Stimulated activated CD8-positive, alpha-beta memory T cell treated with anti-CD3 and anti-CD28 coated beads, Interleukin-7, amount 100 ng/mL, for 24 hours (primary cell): ENCODE measurements at places on chromosomes 2 and 18.

- DNase-seq: no peak
These were observed 142.9 kb downstream of the ASB1 start for GRCh38 chr2:238569507-238570195.

- DNase-seq: no peak
These were observed 103.7 kb downstream of the CCDC85A start for GRCh38 chr2:56287508-56287907.

- no peak for DNase-seq
These were observed 37.8 kb upstream of the CCDC195 start for GRCh38 chr2:224753743-224754540.

DNA sequence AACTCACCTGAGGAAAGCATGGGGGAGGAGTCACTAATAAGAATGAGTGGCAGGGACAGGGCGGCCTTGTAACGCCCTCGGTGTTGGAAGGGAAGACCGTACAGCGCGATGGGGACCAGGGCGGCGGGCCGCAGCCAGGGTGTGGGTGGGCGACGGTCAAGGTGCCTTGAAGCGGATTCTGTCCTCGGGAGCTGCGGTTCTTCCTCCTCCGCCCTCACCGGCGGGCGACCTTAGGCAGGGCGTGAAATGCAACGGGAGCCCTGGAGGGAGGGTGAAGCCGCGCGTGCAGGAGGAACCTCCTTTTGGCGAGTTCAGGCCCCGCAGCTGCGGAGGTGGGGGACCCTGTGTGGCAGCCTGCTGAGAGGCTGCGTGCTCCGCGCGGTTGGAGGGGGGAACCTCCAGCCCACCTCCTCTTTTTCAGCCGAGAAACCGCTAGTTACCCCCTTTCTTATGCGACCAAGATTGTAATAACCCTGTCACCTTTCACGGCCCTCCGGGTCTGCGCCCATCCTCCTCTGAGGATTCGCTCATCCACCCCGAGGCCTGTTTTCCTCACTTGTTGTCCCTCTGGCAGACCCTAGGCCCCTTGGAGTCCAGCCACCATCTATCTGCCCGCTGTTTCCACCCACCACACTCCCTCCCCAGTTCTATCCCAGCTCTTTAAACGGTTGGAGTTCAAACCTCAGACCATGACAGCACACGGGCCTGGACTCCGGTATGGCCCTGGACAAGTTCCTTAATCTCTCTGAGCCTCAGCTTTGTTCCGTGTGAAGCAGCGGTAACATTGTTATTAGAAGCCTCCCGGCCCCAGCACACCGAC, 823 bp upstream of the RNU2-63P start:
- DNase-seq: no peak

GRCh38 chr2:157782057-157782845, 93.9 kb downstream of the ACVR1 start:
- no peak for DNase-seq

- DNase-seq: no peak
These were observed 104.7 kb downstream of the TSN start for GRCh38 chr2:121860033-121860757.

DNA sequence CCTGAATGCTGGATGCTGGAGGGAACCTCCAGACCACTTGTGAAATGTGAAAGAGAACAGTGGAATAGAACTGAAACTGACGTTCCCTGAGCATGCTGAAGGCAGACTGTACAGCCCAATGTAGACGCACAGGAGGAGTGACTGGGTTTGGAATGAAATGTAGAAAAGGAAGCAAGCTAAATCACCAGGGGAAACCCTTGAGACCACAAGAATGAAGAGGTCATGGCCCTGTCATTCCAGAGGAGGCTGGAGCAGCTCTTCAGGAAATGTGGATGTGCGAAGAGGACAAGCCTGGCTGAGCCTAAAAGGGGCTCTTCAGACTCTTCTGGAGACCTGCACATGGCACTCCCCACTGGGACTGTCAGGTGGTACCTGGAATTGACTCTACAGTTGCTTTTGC, 118.5 kb upstream of the ALPP start:
- no peak for DNase-seq

DNA sequence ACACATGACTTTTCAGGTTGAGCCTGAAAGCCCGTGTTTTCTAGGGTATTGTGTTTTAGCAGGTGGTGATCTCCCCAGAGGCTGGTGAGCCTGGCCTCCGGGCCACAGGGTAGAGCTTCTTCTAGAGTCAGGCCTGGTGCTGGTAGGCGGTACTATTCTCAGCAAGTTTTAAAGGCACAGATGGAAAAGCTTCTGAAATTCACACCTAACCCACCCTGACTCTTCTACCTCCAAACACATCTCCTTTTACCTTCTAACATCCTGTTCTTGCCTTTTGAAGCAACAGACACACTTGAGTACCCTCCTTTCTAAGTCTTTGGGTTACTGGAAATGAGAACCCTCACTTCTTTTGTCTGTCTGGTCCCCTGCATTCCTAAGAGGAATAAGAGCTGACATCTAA, 191.1 kb downstream of the SETBP1 start:
- no peak for DNase-seq

DNA sequence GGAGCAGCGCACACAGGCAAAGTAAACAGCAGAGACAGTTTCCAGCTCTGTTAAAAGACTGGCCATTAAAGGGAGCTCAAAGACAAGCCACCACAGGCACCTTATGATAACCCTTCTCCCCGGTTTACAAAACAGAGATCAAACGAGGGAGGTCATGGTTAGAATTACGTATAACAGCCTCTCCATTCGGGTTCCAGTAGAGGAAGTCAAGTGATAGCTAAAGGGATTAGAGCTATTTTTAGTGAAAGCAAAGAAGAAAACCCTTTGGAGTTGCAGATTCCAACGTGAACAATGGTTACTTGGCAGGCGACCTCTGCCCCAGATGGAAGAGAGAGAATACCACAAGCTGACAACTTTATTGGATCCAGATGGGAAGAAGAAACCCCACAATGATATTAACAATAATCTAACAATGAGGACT, 31.2 kb upstream of the EDAR start:
- DNase-seq: no peak

DNA sequence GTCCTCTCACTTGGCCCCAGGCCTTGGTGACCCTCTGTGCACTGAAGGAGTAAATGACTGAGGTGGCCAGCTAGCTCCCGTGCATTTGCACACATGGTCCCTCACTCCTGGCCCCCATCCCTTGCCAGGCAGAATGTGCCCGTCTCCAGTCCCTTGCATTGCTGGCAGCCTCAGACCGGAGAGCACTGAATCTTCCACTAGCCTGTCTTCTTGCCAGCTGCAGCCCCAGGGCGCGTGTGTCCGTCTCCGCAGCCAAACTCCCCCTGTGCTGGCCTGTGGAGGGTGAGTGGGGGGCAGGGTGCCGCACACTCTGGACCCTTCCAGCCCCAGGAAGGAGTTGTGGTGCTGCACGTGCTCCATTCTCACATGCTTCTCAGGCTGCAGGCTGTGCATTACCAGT, 35.9 kb downstream of the INPP4A start:
- DNase-seq: no peak

- DNase-seq: no peak
These were observed 317.7 kb downstream of the RDH14 start for GRCh38 chr2:18242716-18243115.

DNA sequence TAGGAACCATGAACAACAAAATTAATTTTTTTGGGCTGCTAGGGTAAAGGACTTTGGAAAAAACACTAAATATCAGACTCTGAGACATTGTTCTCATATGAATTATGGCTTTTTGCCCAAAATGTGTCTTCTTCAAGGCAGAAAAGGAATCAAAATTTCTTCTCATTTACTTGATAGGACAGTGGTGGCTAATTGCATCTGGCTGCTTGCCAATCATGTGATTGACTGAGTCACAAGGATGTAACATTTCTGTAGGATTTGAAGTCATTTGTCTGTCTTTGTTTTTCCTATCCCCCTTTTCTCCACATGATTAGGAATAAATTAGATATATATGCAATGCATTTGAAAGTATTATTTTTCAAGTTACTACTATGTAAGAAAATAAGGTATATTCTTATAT, 130.2 kb downstream of the SLC4A10 start:
- no peak for DNase-seq

GRCh38 chr2:219158586-219158985, 2.0 kb downstream of the NHEJ1 start:
- DNase-seq: no peak

DNA sequence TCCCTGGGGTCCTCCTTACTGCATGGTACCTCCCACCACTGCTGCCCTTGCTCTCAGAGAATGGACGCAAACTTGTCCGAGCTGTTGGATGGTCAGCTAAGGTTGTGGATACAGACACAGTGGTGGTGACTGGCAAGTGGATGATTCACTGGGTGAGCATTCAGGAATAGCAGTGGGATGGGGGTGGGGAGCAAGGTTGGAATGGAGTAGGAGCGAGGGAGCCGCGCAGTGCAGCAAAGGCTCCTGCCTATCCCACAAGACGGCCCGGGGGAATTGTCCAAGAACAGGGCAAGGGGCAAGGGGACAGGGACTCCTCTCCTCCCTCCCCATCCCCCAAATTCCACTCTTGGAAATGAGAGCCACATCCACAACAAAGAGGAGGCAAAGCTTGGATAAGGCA, 102.2 kb downstream of the PIEZO2 start:
- DNase-seq: no peak

DNA sequence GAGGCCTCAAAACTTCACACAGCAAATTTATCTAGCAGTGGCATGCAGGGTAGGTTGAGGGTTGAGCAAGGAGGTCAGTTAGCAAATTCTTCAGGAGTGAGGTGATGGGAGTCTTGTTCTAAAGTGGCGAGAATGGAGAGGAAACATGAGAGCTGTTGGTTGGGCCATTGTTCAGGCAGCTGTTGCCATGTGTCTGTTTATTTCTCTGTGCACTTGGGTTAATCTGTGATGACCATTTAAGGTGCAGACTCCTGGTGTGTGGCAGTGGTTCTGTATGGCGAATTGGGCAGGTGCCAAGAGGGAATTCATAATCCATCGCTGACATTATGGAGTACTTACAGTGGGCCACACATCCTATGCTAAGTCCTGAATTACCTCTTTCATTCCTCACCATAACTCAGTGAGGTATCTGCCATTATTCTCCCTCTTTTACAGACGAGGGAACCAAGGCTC, 30.4 kb downstream of the TMEM178A start:
- no peak for DNase-seq

- DNase-seq: no peak
These were observed 74.6 kb downstream of the KLF7 start for GRCh38 chr2:207091176-207091575.

- DNase-seq: no peak
These were observed 11.6 kb downstream of the ADCY3 start for GRCh38 chr2:24908461-24908901.

DNA sequence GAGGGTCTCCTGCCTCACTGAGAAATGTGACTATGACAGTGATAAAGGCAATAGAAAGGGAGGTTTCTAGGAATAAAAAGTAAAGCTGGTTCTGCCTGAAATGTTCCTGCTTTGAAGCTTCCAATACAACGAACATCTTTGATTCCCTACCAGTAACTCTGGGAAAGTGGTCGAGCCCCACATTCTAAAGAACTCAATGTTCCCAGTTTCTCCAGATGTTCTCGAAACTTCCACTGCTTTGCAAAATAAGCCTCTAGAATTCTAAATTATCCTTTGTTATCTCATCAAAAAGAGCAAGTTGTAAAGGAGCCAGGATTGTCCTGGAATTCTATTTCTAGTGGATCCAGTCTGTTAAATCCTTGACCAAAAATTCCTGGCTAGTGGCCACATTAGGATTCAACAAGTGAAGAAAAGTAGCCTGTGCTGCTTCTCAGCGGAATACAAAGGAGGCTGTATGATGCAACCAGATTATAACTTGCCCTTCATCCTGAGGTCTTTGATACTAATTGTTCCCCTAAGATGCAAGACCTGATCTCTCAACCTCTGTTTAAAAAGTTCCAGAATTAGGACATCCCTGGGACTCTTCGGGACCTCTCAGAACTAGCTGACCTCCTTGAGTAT, 8.4 kb downstream of the SCN7A start:
- no peak for DNase-seq

DNA sequence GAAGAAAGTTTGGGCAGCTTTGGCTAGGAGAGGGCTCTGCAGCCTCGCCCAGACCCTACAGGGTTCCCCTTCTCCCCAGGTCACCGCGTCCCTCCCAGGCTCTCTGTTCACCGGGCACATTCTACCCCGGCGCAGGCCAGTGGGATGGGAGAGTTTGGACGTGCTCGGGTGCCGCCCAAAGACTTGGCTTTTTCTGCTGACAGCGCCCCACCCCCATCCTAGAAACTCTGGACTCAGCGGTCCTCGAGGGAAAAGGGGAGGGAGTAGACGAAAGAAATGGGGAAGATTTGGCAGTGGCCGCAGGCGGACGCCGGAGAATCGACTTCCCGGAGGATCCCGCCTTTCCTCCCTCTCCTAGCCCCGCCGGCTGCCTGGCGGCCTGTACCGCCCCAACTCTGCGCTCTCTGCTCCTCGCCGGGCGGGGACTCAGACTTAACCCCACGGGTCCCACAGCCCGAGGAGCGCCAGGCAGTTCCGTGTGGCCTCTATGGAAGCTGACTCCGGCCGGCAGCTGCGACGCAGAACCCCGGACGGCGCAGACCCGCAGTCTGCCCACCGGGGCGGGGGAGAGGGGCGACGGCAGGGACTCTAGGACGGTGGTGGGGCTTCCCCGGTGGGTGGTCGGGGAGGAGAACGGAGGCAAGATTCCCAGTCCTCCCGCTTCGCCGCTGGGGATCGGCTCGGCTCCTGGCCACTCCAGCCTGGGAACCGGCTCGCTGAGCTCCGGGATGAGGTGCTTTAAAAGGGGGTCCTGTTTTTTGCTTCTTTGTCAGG, 863 bp upstream of the SIX2 start:
- DNase-seq: no peak

DNA sequence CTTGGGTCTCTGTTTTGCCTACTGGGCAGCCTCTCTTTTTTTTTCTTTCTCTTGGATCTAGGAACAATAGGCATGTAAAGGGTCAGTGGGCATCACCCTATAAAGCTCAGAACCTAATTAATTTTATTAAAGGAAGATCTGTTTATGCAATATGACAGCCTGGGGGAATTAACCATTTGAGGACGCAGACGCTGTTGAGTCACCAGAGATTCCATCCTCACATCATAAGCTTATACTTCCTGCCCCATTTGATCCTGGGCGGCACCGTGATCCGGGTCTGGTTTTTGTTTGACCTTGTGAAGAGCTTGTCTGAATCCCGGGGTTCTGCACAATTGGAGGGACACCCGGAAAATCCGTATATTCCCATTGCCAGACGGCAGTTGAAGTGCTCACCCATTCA, 16.8 kb upstream of the BCL11A start:
- no peak for DNase-seq

DNA sequence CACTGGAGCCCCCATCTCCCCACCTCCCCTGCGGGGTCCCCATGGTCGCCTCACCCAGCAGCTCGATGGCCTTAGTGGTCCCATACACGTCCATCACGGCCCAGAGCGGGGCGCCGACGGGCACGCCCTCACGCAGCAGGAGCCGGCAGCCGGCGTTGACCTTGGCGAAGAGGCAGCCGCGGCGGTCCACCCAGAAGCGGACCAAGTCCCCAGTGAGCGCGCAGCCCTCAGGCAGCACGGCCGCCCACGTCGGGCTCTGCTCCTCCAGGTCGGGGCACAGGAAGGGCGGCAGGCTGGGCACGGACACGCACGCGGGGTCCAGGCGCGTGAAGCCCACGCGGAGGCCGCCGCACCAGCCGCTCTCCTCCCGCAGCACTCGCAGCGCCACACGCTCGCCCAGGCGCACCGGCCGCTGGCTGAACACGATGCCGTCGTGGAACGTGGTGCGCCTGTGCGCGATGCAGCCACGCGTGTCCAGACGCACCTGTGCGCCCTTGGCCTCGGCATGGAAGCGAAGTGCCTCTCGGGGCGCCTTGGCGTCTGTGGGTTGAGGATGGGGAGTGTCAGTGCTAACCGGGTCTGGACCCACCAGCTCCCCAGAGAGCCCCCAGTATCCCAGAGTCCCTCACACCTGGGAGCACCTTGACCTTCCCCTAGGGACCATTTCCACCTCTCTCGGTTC, 4.6 kb downstream of the NEURL3 start:
- no peak for DNase-seq

- no peak for DNase-seq
These were observed 54.9 kb downstream of the VRK2 start for GRCh38 chr2:58101500-58101899.
